ENCODE measurements at places on chromosomes 12 and 14.

DNA sequence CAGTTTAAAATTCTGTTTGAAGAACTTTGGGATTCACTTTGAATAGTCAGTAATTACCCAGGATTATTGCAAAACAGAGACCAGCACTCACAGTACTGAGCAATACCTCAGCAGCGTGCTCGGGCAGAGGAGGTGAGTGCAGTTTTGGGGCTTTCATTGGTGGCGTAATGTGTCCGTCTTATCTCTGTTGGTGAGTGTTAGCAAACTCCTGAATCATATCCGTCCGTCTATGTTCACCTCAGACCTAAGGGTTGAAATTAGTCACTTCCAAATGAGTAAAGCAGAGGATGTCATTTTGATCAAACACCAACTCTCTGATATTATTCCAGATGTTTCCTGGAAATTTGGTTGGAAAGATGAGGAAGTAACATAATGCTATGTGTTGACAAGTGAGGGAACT is 82.8 kb downstream of the BORCS5 start:
- DNase-seq = no peak

DNA sequence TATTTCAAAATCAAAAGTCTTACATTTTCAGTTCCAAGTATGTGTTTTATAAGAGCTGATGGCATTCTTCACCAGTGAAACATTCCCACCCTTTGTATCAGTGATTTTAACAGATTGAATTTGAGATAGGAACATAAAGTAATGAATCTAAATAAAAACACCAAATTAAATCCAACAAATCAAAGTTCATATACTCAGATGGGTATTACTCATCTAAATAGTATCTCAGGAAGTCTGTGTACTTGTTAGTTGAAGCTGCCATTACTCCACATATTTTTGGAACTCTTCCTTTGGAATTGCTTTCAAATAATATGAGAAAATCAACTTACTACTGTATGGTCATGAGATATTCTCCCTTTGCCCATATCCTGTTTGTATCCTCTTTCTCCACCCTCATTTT is 89.1 kb downstream of the MIA2 start:
- no peak for DNase-seq

DNA sequence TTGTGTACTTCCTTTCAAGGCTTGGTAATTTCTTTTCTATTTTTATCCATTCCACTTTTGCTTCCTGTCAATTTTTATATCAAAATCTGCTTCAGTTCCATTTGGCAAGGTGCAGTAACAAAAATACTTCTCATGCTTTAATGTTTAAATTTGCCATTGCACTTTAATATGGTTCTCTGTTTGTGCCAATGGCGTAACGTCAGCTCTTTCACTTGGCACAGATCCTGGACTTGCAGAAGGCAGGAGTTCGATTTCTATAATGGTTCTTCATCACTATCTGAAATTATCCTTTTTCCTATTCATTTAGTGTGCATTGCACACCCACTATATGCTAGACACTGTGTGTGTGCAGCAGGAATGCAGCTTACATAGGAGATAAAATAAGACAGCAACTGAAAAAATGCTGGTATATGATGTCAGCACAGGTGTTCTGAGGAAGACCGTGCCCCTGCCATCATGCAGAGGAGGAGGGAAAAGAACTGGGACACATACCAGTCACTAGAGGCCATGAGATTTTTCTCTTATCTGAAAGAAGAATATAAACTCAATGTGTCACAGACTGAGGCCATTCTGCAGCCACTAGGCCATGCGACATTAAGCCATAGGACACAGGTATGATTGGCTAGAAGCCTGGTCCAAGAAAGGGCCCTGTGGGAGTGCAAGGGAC is 298.2 kb downstream of the RPAP3 start:
- no peak for DNase-seq

GRCh38 chr14:69358966-69359365 is 39.1 kb downstream of the ERH start:
- DNase-seq = no peak

DNA sequence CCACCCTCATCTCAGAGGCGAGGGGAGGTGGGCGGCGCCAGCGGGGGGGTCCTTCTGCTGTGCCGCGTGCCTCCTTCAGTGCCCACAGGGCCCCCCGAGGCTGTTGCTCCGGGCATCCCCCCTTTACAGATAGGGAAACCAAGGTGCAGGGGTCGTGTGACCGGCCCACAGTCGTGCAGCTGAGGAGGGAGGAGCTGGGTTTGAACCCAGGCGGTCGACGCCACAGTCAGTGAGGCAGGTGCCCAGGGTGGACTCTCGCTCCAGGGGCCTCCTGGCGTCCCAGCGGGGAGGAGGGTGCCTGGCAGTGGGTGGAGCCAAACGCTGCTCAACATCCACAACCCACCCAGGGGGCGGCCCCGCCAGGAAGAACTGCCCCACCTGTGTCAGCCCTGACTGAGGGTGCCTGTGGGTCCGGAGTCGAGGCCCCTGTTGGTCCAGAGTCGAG is 8.6 kb downstream of the GALNT9 start:
- DNase-seq = no peak

GRCh38 chr14:79037593-79037992 is 867.4 kb downstream of the NRXN3 start:
- no peak for DNase-seq

Data from coronary artery (tissue), 2 donors.